ENCODE measurements at places on chromosomes 2 and 18. TPM values are rescaled to one million over a fixed set of nuclear protein-coding genes. Genes with fewer than 3 reads are reported as not detected.

CLIP4 gene
- 71.4 TPM for polyA plus RNA-seq

DNA sequence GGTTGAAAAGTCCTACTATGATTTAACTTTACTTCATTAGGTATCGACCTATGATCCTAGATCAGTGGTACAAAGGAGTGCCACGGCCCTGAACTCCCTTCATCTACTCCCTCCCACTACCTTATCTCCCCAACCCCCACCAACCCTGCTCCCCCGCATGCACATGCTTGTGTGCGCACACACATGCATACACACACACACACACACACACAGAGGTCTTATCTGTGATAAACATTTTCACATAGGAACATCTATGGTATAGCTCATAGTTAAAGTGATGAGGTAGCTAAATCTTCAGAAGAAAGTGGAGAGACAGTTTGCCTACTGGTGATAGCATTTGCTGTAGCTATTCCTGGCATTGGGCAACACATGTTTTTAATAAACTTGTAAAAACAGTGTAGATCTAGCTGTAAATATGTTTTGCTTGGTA lies 471.3 kb downstream of the ZEB2 start:
- DNase-seq, result no peak

- no peak for DNase-seq
Observed at GRCh38 chr18:384897-385296, 115.6 kb downstream of the COLEC12 start.

DNA sequence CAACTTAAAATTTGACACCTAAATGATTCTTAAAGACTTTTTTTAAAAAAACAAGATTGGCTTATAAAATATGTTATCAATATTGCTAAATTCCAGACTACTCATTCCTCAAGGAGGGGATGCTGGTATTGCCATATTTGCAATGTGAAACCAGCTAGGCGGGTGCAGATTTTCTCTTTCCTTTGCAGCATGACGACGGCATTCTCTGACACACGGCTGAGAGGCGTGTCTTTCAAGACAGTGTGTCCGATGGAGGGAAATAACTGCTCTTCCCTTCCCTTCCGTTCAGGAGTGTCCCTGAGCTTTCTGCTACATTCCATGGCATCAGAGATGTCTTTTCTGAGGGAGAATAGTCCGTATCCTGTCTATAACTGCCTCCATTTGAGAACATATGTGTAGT lies 38.2 kb upstream of the CNGA3 start:
- no peak for DNase-seq

- DNase-seq, result no peak
Observed at GRCh38 chr2:6657855-6658254, 207.9 kb downstream of the CMPK2 start.

DNA sequence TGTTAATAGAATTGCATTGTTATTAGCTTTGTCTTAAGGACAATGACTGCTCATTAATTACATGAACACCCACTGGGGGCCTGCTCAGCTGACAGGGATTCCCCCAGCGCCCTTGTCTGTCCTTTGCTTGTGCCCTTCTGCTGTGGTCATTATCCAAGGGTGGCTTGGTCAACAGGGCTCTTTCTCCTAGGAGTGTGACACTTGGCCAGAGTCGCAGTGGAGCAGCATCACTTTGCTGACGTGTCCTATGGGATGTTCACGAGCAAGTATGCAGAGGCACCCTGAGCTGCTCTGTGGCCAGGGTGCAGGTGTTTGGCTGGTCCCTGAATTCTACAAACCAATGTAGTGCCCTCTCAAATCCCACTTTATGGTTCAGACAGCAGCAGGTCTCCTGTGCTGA lies 46.0 kb downstream of the PTGR3 start:
- DNase-seq, result no peak

- no peak for DNase-seq
Observed at GRCh38 chr2:199329466-199329865, 128.3 kb downstream of the SATB2 start.

CRYBA2 gene
- not detected for polyA plus RNA-seq

- DNase-seq, result no peak
Observed at GRCh38 chr2:241768251-241768711, 8.3 kb upstream of the GAL3ST2 start.

DNA sequence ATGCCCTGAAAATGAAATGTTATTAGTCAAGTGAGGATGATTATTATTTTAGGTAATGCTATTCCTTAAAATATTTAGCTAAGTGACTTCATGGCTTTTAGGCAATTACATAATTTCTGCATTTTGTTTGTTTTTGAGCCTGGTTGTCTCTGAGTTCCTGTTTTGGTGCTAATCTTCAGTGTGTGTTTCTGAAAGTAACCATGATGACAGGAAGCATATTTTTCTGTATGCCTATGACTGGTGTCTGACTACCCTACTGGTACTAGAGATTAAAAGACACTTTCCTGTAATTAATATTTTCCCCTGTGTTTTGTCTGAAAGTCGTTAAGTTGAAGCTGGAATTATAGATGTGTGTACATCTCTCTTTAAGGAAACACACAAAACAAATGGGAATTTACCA lies 295.0 kb upstream of the SPRED2 start:
- DNase-seq, result no peak

- no peak for DNase-seq
Observed at GRCh38 chr2:68799140-68800026, 64.8 kb downstream of the ARHGAP25 start.

POTEC gene
- polyA plus RNA-seq, result not detected

CHRND gene
- not detected for polyA plus RNA-seq

GRCh38 chr2:52857722-52858121 lies 909.9 kb upstream of the CHAC2 start:
- no peak for DNase-seq

PRSS56 gene
- not detected for polyA plus RNA-seq

DNA sequence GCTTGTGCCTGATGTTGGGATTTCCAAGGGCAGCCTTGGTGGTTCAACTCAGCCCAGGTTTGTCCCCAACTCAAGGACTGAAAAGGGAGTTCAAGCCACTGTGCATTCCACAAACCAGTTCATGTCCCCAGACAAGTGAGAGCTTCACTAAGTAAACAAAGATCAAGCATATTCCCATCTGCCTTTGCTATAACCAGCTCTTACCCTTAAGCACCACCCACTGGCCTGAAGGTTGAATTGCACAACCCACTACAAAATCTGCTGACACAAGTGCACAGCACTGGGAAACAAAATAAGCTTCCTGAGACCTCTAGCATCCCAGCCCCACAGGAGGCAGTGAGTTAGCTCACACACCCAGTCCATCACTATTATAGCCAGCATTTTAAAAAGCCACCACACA lies 516.7 kb downstream of the NR4A2 start:
- DNase-seq, result no peak

DNA sequence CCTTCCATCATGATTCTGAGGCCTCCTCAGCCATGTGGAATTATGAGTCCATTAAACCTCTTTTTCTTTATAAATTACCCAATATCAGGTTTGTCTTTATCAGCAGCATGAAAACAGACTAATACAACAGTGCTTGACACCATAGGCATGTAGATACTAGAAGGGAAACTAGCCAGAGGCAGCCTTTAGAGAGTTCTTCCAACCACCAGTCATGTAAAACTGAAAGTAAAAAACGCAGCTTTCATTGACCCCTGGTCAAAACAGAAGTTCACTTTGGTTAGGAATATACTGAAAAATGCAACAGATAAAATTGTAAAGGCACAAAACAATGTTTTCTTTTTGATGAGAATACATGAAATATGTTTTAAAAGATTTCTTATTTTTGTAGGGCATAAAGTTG lies 122.8 kb upstream of the L3MBTL4 start:
- DNase-seq, result no peak

DNA sequence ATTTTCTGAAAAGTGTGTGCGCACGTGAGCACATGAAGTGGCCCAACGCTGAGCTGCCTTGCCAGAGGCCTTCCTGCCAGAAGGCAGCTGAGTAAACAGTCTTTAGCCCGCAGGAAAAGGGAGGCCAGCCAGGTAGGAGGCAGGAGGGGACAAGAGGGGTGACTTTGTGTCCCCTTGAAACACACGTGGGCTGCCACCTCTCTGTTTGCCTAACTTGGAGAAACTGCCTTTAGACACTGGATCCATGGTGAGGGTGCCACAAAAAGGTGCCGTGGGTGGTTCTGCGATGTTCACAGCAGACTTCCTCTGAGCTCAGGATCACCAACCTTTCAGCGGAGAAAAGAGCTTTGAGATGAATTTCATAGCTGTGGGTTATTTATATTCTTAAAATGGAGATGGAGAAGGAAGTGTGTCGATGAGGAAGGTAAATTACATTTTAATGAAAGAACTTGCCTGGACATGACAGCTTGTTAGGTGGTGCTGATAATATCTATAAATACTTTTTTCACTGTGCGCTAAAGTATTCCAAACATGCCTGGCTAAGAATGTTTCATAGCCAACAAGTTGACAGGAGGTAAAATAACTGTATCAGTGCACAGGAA lies 36.6 kb upstream of the ASB1 start:
- DNase-seq, result no peak

GRCh38 chr2:107986278-107987217 lies at the start of gene SLC5A7:
Gene SLC5A7, plus strand, starts transcription at chr2:107986524. Its CDS starts 1,632 bp downstream, at chr2:107988156.
- no peak for DNase-seq

LTBP1 gene
- 517 TPM for polyA plus RNA-seq

FSHR gene
- not detected for polyA plus RNA-seq

GRCh38 chr2:144941743-144942488 lies 422.0 kb upstream of the ZEB2 start:
- no peak for DNase-seq

DNA sequence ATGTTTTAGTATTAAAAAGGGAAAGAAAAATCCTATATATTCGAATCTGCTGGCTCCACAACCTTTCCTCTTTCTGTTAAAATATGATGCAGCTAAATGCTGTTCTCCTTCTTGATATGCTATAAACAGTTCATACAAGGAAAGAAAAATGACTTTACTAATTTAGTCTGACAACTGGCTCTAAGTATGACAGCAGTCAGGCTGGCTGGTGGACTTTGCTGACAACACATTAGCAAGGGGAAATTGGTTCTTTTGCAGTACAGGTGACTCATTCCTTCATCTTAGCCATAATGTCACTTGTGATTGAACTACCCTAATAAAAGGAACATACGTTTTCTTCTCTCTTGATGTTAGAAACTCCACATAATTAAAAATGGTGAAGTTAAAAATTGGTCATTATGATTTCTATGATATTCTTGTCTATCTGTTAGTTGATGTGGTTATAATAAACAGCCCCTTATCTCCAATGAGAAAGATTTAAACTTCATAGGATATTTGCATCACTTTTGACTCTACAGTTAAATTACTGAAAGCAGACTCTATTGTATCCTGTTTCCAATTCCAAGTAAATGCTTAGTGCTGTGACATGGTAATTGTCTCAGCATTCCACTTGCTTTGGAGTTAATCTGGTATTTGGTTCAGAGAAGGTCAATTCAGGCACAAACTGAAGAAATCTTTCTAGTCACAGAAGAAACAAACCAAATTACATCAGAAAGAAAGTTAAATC lies 315.3 kb upstream of the GULP1 start:
- no peak for DNase-seq

- DNase-seq, result no peak
Observed at GRCh38 chr2:218465987-218466633, 47.2 kb downstream of the VIL1 start.

DNA sequence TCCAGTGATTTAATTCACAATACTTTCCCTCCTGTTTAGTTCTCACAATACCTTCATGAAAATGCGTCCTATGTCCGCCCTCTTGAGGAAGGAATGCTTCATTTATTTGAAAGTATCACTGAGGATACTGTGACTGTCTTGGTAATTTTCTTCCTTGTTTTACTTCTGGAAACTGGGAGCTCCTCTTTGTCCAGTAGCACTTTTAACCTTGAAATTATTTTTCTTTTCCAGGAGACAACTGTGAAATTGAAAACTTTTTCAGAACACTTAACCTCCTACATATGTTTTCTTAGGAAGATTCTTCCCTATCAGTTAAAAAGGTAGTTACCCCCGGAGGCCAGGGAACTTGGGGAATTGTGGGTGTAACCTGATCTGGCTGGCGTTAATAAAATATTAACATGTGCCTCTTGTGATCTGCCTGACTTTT lies 58.9 kb upstream of the STON1 start:
- no peak for DNase-seq

GRCh38 chr2:203126996-203127395 lies 111.8 kb upstream of the CYP20A1 start:
- DNase-seq, result no peak

- DNase-seq, result no peak
Observed at GRCh38 chr18:48973731-48974130, 23.0 kb upstream of the SMAD7 start.

DNA sequence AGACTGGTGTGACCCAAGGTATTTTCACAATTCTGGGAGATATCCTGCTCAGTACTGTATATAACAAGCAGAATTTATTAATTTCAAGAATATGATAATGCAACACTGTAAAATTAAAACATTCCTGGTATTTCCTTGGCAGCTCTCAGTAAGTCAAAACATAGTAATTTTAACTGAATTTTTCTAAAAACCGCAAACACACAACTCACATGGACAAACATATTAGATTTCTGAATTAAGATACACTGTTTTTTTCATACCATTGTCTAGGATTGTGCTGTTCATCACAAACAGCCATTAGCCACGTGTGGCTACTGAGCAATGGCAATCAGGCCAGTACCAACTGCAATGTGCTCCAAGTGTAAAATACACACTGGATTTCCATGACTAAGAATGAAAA lies 29.6 kb downstream of the LPIN2 start:
- DNase-seq, result no peak

POTEJ gene
- polyA plus RNA-seq, result not detected

DNA sequence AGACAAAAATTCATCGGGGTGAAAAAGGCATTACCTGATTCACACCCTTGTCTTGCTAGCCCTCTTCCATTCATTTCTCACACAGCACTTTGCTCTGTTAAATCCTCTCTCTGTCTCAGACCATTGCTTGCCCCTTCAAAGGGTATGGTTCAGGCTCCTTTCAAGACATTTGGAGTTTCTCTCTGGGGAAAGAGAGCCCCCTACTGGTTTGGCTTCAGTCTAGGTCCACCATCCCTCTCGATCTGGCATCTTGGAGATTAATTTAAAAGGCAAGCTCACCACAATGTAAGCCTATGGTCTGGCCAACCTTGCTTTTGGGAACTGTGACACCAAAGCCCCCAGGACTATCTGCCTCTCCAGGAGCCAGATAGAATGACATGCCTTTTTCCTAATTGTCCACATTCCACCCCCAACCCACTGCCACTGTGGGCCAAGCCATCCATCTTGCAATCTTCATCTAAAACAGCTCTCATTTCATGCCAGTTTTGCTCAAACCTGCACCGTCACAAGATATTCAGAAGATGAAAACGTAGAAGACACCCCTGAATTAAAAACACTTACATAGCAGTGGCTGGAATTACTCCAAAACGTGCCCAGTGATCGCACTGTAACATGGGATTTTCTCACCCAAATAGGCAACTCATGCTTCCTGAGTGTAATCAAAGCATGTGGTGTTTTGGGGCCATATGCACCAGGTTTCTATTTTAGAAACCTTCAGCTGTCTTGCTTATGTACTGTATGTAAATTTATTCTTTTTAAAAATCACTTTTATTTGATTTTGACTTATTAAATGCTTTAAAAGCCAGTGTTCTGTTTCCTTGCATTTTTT lies 93.9 kb downstream of the FARSB start:
- DNase-seq, result no peak

LAMA1 gene
- 26.0 TPM for polyA plus RNA-seq

ANKRD62 gene
- not detected for polyA plus RNA-seq

Data from AG04450 (cell line).